EL (cell line): ENCODE measurements at places on chromosomes 2 and 18.

- no peak for DNase-seq
These were observed 89.1 kb downstream of the ANTXR1 start for GRCh38 chr2:69102041-69102593.

DNA sequence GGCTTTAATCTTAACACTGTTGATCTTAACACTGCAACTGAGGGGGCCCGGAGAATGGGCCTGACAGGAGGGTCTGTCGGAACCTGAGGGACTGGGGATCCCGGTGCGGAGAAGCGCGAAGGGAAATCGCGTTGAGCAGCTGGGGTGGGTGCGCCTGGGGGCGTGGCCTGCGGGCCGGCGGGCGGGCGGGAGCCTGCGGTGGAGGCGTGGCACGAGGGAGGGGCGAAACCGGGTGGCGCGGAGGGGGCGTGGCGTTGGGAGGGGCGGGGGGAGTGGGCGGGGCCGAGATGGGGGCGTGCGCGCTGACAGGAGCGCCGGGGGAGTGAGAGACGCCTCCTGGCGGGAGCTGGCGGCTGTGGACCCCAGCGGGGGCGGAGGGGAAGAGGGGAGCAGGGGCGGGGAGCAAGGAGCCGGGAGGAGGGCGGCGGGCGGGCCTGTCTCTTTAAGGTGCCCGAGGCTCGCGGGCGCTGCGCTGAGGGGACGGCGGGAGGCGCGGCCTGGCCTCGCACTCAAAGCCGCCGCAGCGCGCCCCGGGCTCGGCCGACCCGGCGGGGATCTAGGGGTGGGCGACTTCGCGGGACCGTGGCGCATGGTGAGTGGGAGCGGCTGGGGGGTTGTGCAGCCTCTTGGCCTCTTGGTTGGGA, at the start of gene TWSG1:
TWSG1 (plus strand) TSS at position 445 of the 644 bp plus-strand sequence. CDS start 2,457 bp downstream, outside the sequence.
- peak; percentile 97 for DNase-seq

- no peak for DNase-seq
These were observed 129.0 kb upstream of the COPS8 start for GRCh38 chr2:236956641-236957040.

- DNase-seq: peak; percentile 44
These were observed 44.4 kb upstream of the MBP start for GRCh38 chr18:77177009-77177408.

- no peak for DNase-seq
These were observed at the start of gene DSG2 for GRCh38 chr18:31497836-31498573. DSG2 (plus strand) TSS chr18:31498177; CDS start chr18:31498252, 75 bp downstream.

- DNase-seq: no peak
These were observed 17.8 kb downstream of the IGFBP5 start for GRCh38 chr2:216677439-216678097.

- no peak for DNase-seq
These were observed 51.0 kb downstream of the PAX8 start for GRCh38 chr2:113227698-113228097.

- DNase-seq: no peak
These were observed 91.9 kb downstream of the QPCT start for GRCh38 chr2:37436323-37436722.

- DNase-seq: no peak
These were observed 58.9 kb upstream of the KCNG2 start for GRCh38 chr18:79738581-79739439.

DNA sequence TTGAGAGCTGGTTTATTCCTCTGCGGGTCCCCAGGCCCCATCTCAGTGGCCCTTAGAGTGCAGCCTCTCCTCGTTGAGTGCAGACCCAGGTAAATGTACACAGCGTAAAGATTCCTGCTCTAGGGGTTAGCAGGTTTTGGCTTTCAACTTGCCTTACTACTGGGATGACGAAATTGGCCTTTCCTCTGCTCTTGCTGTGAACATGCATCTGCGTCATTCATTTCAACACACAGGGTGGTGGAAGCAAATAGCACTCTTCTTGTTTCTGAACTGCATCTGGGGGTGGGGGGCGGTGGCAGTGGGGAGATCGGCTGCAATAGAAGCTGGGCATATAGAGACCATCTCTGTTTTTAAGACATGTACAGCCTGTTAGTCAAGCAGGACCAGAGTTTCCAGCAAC, 16.5 kb upstream of the SLC16A14 start:
- DNase-seq: no peak

DNA sequence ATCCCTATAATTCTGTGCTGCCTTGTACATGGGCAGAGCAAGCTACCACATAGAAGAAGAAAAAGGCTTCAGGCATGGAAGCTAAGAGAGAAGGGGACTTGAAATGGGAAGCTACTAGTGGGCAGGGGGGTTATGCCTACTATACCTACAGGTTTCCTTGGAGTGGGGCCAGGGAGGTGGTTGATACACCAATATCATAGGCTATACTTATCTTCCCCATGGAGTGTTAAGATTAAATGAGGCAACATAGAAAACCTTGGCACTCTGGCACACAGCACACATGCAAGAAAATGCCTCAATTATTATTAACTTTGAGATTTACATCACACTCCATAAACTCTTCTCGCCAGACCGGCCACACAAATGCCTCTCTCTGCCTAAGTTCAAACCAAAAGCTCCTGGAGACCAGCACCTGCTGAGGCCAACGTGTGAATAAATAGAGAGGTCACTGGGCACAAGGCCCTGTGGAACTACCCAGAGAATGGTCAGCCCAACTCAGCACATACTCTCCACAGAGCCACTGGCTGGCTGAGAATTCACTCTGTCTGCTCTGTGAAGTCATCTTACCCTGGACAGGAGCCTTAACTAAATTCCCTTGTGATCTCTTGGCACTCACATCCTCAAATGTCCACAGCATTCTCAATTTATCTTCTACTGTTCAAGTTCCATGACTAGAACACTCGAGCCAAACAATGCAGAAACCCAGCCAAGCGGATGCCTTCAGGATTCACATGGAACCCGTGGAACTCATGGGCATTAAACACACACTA, 498.7 kb downstream of the BCL11A start:
- no peak for DNase-seq

DNA sequence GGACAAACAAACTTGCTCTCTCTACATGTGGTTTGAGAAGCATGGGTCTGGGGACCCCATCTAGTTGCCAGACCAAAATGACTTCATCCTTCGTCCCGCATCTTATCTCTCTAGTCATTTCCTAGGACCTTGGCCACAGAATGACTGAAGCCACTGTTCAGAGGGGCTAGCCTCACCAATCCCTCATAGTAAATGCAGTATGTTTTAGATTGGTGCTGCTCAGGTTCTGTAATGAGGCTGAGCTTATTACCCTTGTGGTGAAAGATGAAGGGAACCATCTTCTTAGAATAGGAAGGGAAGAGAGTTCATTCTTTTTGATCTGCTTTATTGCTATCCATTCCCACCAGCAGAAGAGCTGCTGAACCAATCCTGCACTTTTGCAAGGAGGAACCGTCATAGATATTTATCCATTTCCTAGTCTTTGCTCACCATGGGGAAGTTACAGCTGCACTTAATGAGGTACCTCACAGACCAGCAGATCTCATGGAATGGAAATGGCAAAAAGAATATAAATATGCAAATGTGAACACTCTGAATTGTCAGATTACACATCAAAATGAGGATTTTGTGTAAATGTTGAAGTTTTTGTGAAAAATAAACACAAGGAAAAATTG, 436.7 kb downstream of the LPIN1 start:
- DNase-seq: no peak

DNA sequence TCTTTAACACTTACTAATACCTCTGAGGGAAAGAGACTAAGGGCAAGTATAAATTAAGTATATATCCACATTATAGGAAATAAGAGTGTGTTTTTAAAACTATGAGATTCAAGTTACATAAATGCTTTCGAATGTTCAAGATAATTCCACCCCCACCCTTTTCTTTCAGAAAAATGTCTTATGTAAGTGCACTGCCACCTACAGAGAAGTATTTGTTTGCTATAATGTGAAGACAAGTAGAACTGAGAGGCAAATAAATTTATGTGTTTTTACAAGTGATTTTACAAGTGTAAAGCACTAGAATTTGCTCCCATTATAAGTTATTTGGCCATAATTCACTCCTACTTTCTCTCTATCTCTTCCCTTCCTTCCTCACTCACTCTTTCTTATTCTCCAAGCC, 99.9 kb upstream of the CRACDL start:
- no peak for DNase-seq

- DNase-seq: no peak
These were observed 18.9 kb downstream of the ITGB1BP1 start for GRCh38 chr2:9404451-9404850.

DNA sequence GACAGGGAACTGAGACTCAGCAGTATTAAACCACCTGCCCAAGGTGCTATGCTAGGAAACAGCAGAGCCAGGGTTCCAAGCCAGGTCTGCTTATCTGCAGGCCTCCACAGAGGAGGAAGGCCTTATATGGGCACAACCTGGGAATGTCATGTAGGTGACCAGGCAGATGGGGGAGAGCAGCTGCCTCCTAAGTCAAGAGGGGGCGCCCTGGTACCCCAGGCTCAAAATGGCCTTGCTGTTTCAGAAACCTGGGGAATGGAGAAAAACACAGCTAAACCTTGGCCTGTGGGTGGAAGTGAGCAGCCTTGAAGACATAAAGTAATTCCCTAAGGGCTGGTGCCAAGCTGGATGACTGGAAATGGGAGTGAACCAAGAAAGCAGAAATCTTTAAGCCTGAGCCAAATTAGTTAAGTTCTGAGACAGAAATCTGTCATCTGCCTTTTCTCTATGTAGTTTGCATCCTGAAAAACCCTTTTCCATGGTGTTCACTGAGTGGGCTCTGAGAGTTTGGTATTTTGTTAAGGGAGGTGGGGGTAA, 79.1 kb downstream of the MAPK4 start:
- no peak for DNase-seq

DNA sequence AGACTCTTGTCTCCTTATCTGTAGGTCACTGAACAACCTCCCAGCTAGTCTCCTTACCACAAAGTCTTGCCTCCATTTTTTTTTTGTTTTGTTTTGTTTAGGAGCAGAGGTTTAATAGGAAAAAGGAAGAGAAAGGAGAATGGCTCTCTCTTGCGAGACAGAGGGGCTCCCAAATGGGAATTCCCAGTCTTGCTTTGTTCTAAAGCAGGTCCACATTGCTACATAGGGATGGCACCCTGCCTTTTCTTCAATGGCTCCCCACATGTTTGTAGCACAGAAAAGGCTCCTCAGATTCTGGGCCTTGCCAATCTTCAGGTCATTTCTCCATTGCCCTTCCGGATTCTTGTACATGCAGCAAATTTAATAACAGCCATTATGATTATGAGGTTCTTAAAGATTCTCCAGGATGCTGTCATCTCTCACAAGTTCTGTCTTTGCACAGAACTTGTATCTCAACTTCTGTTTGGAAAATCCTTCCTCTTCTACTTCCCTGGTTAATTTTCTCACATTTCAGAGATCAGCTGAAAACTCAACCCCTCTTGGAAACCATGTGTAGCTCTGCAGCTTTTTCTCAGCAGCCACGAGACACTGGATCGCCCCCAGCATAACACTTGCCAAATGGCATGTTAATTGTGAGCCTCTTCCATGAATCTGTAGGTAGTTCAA, 23.6 kb downstream of the IL1F10 start:
- no peak for DNase-seq

DNA sequence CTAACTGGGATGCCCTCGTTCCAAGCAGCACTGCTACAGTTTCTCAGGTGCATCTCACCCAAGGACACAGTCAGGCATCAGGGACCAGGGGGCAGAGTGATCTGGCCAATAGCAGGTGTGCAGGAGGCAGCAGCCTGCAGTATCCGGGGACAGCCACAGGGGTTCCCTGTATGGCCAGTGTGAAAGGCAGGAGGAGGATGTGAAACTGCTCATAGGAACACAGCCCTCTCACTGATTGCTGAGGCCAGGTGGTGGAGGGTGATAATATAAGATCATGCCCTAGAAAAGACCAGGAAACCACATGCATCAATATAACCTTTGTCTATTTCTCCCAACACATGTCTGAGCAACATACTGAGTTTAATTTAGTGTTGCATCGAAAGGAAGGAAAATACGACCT, 112.7 kb upstream of the TACR1 start:
- peak; percentile 12 for DNase-seq

DNA sequence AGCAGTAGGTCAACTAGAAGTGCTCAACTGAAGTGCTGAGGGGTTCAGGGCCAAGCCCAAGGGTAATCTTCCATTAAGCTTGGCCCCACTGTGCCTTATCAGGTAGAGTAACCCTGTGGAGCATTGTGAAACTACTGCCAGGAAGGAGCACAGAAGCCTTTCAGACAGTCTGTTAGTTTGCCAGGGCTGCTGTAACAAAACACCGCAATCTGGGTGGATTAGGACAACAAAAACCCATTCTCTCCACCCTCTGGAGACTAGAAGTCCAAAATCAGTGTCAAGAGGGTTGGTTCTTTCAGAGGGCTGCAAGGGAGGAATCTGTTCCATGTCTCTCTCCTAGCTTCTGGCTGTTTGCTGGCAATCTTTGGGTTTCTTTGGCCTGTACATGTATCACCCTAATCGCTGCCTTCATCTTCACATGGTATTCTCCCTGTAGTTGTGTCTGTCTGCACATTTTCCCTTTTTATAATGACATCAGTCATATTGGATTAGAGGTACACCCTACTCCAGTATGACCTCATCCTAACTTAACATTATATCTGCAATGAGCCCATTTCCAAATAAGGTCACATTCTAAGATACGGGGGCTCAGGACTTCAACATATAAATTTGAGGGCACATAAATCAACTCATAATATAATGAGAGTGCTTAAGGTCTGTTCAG, 21.2 kb downstream of the VIT start:
- DNase-seq: no peak

- no peak for DNase-seq
These were observed 84.6 kb upstream of the GYPC start for GRCh38 chr2:126571403-126571802.

DNA sequence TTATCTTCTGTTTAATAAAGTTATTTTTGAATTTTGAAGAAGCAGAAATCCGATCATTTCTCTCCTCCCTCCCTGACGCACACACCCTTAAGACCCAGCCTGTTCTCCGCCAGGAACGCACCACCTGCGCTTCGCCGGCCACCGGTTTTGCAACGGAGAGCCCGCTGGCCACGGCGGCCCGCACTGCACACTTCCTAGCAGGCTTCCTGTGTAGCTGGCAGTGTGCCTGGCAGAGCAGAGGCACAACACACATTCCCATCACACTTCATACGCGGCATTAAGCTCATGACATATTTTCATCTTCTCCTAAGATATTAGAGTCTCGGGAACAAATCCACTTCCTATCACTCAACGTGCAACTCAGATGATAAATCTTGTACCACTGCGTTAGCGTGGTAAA, 148.0 kb downstream of the HDAC4 start:
- DNase-seq: peak; percentile 36

DNA sequence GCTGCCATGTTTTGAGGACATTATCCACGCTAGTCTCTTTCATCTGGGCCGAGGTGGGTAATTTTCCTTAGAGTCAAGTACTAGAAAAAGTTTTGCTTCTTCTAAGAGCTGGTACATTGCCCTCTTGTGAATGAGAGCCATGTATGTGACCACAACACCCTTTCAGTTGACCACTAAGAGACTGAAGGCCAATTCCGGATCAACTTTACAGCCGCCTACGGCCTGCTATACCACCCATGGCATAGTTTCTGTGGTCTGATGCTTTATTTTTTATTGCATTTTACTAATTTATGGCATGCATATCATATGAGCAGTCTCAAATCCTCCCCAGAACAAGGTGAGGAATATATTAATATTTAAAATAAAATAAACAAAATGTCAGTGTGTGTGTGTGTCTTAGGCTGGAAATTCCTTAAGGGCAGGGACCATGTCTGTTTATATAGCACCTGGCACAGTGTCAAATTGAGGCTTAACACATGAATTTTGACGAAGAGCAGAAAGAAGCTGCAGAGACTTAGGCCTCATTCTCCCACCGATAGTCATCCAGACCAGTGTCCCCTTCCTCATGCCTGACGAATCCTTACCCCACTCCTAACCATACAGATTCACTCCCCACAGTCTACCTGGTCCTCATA, 35.4 kb downstream of the PSD4 start:
- peak; percentile 50 for DNase-seq
